ENCODE measurements at places on chromosomes 5 and 9. TPM values are rescaled to one million over a fixed set of nuclear protein-coding genes. Genes with fewer than 3 reads are reported as not detected.
A peak's percentile ranks its signal among the peaks of the same experiment; 100 is the strongest.

DNA sequence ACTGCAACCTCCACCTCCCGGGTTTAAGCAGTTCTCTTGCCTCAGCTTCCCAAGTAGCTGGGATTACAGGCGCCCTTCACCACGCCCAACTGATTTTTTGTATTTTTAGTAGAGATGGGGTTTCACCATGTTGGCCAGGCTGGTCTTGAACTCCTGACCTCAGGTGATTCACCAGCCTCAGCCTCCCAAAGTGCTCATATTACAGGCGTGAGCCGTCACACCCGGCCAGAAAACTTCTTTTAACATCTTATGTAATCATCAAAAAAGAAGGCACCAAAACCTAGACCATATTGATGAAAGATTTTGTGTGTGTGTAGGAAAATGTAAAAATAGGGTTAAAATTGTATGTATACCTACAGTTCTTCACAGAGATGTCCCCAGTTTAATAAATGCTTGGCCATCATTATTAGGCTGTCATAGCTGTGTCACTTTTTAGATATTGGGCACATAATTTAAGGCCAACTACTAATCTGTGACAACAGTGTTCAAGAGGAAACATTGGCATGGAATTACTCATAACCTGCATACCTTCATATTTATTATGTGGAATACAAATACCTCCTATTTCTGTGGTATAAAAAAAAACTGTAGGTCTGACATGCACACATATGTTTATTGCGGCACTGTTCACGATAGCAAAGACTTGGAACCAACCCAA, 44.4 kb downstream of the RAD50 start:
- no peak for DNase-seq

GRCh38 chr9:93355827-93356226, 95.7 kb upstream of the FAM120A start:
- no peak for DNase-seq

DNA sequence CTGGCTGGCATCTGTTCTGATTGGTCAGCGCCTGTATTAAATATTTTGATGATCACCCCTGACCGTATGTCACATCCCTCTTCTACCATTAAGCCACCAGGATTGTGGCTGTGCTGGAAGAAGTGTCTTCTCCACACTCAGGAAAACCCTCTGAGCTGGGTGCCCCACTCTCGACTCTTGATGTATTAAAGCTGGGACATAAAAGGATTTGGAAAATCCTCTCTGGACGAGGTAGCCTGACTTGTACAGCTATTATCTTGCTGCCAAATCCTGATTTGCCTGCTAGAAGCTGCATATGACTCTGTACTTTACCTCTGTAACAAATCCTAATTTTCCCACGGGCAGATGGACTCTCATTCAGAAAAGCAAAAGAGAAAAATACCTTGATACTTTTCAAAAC, 161.0 kb downstream of the SLC28A3 start:
- DNase-seq, result no peak

DNA sequence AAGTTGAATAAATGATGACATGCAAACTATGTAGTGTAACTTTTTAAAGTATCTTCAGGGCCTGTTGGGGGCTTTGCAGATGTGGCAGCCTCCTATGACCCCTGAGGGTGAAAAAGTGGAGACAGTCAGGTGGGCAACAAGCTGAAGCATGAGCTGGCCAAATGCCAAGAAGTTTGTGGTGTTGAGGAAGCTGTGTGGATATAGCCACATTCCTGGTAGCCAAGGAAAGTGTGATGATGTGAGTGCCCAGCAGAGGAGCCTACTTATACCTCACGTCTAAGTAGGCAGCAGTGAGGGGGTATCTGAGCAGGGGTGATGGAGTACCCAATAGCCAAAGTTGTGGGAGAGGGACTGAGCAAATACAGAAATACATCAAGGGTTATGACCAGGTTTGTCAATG, 621.2 kb upstream of the CDH6 start:
- DNase-seq, result no peak

- no peak for DNase-seq
Measured at GRCh38 chr9:96505316-96505991, 55.5 kb downstream of the HABP4 start.

DNA sequence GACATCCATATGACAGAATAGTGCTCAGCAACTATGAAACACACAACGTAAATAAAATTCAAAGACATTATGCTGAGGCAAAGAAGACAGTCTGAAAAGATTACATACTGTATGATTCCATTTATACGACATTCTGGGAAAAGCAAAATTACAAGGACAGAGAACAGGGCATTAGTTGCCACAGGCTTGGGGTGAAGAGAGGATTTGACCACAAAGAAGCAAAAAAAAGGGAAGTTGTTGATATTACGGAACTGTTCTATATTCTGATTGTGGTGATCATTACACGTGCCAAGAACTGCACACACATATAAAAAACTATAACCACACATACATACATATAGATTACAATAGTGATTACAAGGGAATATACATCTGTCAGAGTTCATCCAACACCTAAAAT, 24.1 kb downstream of the CDK5RAP2 start:
- DNase-seq, result no peak

DNA sequence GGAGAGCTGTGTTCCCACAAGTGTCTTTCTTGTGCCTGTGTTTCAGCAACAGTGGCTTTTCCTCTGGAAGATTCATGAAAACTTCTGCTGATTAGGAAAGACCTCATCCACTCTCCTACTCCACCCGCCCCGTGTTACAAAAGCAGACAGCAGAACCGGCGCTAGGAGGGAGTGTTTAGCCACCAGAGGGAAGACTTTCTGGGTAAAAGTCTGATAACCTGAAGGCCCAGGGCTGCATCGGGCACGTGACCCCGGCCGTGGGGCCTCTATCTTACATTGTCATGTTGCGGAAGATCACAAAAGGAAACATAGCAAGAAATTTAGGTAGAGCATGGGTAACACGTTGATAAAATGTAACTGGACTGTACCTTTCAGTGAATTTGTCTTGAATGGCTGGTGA, 32.0 kb upstream of the DMRT2 start:
- no peak for DNase-seq

DNA sequence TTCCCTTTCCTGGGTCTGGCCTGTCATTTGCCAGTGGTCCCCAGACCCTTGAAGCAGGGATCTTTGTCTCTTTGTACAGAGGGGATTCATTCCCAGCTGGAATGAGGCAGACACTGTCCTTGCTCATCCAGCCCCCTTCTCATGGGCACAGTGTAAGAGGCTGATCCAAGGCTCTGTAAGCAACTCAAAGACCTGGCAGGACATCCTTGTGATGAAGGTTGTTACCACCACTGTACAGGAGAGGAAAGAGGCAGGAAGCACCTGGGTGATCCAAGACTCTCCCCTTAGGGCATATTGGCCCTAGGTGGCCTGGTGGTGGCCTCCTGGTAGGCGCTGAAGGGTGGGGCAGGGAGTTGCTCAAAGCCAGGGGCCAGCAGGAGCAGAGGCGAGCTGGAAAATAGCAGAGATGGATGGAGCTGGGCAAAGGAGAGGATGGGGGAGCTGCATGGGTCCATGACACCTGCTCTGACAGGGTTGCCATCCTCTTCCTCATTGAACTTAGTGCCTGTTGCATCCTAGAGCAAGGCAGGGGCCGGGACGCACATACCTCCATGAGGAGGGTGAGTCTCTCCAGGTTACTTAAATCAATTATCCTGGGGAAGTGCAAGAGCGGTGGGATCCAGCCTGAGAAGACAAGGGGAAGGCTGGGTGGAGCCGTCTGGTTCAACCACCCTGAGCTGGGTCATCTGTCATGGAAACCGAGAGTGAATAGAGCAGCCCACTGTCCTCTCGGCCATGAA, 9.8 kb upstream of the GADD45G start:
- no peak for DNase-seq

GRCh38 chr9:27333241-27334052, 36.5 kb upstream of the EQTN start:
- DNase-seq, result peak; percentile 24

DNA sequence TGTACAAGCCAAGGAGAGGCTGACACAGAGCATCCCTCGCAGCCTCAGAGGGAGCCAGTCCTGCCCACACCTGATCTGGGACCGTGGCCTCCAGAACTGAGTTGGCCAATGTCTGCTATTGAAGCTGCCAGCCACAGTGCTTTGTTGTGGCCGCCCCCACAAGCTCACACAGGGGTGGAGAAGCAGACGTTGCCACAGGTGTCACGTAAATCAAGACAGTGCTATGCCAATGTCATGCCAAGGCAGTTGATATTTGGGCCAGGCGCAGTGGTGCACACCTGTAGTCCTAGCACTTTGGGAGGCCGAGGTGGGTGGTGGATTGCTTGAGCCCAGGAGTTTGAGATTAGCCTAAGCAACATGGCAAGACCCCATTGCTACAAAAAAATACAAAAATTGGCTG, 17.3 kb upstream of the TERT start:
- no peak for DNase-seq

- no peak for DNase-seq
Measured at GRCh38 chr9:89868100-89868499, 263.3 kb downstream of the GADD45G start.

- no peak for DNase-seq
Measured at GRCh38 chr5:168319774-168320173, 28.3 kb downstream of the WWC1 start.

DNA sequence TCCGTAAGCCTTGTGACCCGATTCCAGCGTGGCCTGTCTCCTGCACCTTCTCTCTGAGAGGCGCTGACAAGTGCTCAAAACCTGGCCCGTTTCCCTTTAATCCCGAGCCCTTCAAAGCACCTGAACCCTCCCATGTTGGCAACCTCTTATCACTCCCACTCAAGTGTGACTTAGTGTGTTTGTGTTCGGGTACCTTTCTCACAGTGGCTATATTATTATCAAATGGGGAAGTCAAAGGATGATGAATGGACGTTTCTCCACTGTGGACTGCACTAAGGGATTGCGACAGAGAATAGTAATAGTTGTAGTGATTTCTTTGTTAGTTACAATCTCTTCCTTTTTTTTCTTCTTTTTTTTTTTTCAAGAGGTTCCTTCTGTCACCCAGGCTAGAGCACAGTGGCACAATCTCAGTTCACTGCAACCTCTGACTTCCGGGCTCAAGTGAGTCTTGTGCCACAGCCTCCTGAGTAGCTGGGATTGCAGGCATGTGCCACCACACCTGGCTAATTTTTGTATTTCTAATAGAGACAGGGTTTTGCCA, 65.4 kb upstream of the TNFSF8 start:
- DNase-seq, result no peak

GRCh38 chr9:27808864-27809263, 235.6 kb upstream of the C9orf72 start:
- no peak for DNase-seq

DNA sequence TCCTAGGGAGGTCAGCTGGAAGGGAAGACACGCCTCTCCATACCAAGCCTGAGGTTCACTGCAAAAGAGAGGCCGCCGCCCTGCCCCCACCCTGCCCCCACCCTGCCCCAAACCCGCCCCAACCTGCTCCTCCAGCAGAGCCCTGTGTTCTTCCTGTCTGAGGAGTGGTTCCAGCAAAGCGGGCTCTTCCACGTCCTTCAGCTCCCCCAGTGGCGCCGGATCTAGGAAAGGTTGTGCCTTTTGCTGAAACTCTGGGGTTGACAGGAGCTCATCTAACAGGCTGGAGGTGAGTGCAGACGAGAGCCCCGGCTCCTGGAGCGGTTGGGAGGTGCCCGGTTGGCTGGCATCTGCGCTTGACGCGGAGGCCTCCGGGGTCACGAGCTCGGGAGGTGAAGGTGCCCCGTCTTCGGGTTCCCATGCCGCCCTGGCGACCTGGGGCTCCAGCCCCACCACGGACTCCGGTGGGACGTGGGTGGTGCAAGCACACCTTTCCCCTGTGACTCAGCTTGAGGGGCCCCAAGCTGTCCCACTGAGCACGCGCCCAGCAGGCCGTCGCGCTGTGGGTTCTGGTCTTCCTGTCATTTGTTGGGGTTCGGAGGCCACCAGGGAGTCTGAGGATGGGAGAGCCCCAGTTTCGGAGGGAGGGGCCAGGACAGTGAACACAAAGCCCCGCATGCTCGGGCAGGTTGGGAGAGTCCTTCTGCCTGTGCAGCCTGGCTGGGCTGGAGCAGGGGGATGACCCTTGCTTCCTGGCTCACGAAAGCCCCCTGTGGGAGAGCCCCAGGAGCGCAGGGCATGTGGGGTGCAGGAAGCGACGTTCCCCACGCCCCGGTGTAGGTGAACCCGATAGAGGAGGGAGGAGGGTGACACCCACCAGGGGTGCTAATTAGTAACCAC, 1467.1 kb downstream of the FOXD4L5 start:
- no peak for DNase-seq

- no peak for DNase-seq
Measured at GRCh38 chr9:72753266-72753893, 199.5 kb downstream of the ALDH1A1 start.

- DNase-seq, result no peak
Measured at GRCh38 chr5:103891151-103891550, 328.6 kb upstream of the NUDT12 start.

GRCh38 chr5:1119312-1119831, 7.5 kb upstream of the SLC12A7 start:
- no peak for DNase-seq

GRCh38 chr9:132548751-132549640, 33.4 kb upstream of the BARHL1 start:
- no peak for DNase-seq

GRCh38 chr5:159377653-159378052, 47.4 kb upstream of the IL12B start:
- DNase-seq, result no peak

GRCh38 chr9:34961574-34962490, 3.7 kb downstream of the PHF24 start:
- DNase-seq, result no peak

GRCh38 chr5:178462076-178462475, 128.1 kb downstream of the COL23A1 start:
- no peak for DNase-seq

GRCh38 chr9:133691191-133691590, 47.0 kb downstream of the SARDH start:
- DNase-seq, result no peak

- no peak for DNase-seq
Measured at GRCh38 chr9:114225561-114226212, 70.3 kb downstream of the COL27A1 start.

GRCh38 chr9:111870774-111871498, 25.7 kb upstream of the UGCG start:
- no peak for DNase-seq

DNA sequence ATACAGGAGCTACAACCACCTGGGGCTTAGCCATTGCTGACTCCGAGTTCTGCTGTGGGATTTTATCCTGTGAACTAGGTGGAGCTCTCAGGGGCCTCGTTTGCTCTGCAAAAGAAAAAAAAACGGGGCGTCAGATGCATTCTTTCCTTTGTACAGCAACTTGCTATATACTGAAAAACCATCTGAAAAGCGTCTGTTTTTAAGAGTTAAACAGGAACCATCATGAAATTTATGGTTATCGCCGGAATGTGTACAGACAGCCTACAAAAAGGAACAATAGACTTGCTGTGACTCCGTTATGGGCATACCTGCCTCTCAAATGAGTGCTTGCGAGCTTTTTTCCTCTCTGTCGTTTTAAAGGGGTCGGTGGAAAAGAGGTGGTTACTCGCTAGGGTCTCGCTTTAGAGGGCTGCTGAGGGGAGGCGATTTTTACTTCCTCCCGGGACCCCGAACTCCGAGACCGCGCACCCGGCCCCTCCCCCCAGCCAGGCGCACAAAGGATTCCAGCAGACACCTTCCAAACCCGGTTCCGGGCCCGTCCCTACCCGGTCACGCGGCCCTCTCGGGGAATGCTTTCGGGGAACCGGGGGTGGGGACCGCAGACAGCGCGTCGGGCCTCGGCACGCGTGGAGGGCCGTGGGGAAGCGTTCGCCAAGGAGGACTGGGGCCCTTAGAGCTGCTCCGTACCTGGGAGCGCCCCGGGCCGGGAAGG, 826 bp downstream of the PAIP1 start:
- peak; percentile 3 for DNase-seq

The BTNL8 gene
- not detected for total RNA-seq

The ECM2 gene
- total RNA-seq, result 78.7 TPM

The SLC25A48 gene
- 2.8 TPM for total RNA-seq

The PCA3 gene
- total RNA-seq, result not detected

The SLC22A4 gene
- 0.14 TPM for total RNA-seq

The TAF11L5 gene
- not detected for total RNA-seq

The FSD1L gene
- 5.1 TPM for total RNA-seq

The KLF9 gene
- total RNA-seq, result 187 TPM

Measured in thoracic aorta (tissue), 2 donors.